ENCODE measurements at places on chromosomes 11 and 22.

GRCh38 chr22:40433416-40434090, 63.2 kb downstream of the SGSM3 start:
- no peak for DNase-seq

- DNase-seq: no peak
These were observed 4.5 kb downstream of the ESS2 start for GRCh38 chr22:19139974-19140373.

DNA sequence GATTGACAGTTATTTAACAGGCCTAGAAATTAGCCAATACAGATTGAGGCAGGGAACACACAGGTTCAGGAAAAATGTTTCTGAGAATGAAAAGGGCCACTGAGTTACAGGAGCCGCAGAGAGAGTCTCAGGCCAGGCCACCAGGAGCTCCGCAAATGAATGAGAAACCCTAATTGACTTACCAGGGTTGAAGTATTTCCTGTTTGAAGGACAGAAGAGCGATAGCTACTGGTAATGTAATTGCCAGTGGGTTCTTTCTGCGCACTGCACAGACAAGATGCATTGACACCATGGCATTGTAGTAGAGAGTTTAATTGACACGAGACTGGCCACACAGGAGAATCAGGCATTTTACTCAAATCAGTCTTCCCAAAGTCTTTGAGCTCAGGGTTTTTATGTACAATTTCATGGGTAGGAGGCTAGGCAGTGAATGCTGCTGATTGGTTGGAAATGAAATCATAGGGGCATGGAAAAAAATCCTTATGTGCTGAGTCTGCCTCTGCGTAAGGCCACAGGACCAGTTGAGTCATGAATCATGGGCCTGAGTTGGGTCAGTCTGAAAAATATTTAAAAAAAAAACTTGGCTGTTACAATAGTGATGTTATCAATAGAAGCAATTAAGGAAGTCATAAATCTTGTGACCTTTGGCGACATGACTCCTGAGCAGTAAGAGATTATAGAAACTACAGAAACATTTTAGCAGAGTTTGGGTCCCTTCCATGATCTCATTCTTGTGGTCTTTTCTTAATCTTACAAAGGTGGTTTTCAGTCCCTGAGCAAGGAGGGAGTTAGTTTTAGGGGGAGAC, 203.8 kb downstream of the CASP12 start:
- no peak for DNase-seq

DNA sequence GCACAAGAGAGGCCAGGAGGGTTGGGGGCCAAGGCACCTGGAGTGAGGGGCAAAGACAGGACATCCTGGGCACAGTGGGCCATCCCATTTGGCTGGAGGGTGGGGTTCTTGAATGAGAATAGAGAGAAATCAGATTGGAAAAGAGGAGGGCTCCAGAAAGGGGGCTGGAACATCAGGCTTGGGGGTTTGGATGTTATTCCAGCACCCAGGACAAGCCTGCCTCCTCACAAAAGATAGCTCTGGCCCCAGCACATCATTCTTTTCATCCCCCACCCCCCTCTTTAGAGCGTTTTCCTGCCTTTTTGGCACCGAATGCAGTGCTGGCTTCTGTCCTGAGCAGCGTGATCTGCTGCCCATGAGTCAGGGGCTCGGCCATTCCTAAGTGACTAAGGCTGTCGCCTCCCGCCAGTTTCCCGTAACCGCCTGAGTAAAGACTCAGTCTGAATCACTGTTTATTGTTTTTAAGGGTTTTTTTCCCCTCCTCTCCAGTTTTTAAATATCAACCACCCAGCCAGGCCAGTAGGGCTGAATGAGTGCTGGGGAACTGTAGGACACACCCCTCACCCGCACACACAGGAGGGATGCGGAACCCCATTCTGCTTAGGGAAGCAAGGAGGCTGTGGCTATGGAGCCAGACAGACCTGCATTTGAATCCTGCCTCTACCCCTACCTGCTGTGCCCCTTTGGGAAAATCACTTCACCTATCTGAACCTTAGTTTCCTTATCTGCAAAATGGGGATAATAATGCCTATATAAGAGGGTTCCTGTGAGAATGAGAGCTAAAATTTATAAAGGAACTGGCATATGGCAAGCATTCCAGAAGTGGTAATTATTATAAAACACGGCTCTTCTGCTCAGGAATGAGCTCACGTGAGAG, 32.4 kb upstream of the NAV2 start:
- DNase-seq: no peak
